Left renal cortex interstitium (tissue), 4 donors: ENCODE measurements at places on chromosomes 4 and X.

DNA sequence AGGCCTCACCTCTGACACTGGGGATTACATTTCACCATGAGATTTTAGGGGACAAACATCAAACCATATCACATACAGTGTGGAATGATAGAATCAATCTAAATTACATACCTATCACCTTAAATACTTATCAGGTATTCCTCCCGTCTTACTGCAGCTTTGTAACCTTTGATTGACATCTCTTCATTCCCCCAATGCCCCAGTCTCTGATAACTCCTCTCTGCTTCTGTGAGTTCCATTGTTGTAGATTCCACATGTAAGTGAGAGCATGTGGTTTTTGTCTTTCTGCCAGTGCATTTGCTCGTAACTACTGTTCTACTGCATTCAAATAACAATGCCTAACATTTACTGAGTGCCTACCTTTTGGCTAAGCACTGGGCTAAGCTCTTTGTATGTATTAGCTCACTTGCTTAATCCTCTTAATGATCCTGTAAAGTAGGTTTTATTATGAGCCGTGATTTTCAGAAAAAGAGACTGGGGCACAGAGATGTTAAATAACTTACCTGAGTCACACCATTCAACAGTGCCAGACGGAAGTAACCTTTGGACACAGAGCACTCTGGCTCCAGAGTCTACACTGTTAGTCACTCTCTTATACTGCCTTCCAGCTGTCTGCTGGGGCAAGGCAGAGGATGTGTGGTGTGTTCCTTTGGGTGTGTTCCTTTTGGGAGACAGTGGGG is 63.7 kb upstream of the ESX1 start:
- DNase-seq: no peak

DNA sequence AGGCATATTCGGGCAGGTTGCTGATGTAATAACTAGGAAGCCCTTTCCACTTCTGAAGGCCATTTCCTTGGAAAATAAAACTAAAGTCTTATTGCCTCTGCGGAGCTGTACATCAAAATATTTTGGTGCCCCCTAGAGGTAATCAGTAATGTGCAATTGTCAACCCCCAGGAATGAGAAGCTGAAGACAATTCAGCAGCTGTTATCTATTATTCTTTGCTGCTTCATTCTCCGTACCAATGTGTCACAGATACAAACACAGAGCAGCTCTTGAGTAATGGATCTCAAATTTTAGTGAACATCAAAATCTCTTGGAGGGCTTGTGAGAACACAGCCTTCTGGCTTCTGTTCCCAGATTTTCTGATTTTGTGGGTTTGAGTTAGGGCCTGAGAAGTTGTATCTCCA is 3.5 kb upstream of the SLIT2 start:
- no peak for DNase-seq

DNA sequence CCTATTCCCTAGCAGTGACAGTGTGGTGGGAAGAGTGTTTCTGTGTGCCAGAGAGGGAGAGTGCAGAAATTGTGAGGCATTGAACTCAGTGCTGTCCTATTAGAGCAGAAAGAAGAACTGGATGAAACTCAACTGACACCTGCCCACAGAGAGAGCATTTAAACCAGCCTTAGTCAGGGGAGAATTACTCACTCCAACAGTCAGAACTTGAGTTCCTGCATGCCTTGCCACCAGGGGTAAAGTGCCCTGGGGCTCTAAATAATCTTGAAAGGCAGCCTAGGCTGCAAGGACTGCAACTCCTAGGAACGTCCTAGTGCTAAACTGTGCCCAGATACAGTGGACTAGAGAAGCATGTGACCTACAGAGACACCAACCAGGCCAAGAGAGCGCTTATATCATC is 12.8 kb downstream of the CYSLTR1 start:
- no peak for DNase-seq

GRCh38 chr4:108110450-108110849 is 58.3 kb downstream of the LEF1 start:
- DNase-seq: no peak

GRCh38 chrX:150731795-150732194 is 38.6 kb downstream of the MTMR1 start:
- DNase-seq: no peak

DNA sequence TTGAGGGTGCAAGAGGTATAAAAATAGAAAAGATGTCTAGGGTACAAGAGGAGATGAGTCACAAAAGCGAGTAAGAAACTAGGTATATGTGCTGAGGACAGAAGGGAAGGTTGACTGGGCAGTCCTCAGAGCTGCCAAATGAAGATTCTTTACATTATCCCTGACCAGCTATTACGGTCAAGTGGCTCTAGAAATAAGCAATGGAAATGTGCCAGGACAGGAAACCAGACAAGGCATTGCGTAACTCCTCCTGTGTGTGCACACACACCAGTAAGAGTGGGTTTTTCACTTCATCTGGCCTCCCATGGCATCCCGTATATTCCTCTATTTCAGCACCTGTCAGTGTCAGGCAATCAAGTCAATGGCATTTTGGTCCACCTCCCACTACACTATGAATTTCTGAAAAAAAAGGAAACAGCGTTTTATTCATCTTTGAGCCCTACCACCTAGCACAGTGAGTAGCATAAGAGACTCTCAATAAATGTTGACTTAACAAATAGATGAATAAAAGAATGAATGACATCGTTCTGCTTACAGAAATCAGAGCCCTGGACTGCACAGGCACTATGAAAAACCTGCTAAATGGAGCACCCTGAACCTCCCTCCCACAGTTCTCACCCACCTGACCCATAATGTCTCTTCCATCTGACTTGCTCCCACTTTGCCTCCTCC is 62.6 kb upstream of the KLF3 start:
- no peak for DNase-seq
